ENCODE measurements at places on chromosomes 1 and 21.

- DNase-seq: no peak
Measured at GRCh38 chr1:41943717-41944116, 25.0 kb upstream of the HIVEP3 start.

GRCh38 chr1:220300442-220301121 lies 28.3 kb upstream of the RAB3GAP2 start:
- DNase-seq: peak; percentile 73

DNA sequence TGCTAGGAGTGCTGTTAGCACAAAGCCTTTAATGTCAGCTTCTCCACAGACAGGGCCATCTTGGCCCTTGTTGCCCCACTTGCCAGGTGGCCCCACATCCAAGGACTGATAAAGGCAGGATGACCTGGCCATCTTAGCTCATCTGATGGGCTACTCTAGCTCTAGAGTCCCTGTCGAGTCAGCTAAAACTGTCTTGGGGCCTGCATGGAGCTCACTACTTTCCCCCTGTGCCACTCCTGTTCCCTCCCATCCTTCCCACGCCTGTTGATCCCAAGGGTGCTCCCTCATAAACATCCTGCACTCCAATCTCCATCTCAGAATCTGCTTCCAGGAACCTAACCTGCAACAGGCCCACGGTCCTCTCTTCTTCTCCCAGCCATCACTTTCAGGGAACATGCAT lies 652 bp upstream of the GPX7 start:
- DNase-seq: no peak

- no peak for DNase-seq
Measured at GRCh38 chr1:44862829-44863401, 19.9 kb upstream of the PTCH2 start.

DNA sequence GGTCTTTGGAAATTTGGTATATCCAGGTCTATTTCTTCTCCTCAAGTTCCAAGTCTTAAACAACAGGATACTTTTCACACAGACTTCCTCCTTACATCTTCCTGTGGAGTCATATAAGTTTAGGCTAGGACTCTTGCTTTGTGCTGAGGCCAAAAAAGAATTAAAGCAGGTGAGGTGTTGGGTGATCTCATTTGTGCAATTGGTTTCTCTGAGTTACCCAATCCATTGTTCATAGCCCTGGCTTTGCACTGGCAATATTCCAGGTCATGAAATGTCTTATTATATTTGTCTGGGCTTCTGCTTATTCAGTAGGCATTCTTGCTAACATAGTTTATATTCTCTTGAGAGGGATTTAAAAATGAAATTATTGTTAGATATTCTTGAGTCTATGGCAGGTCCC lies 14.1 kb upstream of the KIAA0040 start:
- DNase-seq: no peak

- no peak for DNase-seq
Measured at GRCh38 chr1:119266386-119266785, 102.2 kb upstream of the HAO2 start.

DNA sequence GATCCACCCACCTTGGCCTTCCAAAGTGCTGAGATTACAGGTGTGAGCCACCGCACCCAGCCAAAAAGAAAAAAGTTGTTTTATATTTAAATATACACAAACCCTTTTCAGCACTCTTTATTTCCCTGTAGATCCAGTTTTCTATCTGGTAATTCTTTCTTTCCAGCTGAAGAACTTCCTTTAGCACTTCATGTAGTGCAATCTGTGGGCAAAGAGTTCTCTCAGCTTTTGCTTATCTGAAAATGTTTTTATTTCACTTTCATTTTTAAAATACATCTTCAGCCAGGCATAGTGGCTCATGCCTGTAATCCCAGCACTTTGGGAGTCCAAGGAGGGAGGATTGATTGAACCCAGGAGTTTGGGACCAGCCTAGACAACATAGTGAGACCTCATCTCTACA lies 28.5 kb upstream of the HYI start:
- DNase-seq: no peak

DNA sequence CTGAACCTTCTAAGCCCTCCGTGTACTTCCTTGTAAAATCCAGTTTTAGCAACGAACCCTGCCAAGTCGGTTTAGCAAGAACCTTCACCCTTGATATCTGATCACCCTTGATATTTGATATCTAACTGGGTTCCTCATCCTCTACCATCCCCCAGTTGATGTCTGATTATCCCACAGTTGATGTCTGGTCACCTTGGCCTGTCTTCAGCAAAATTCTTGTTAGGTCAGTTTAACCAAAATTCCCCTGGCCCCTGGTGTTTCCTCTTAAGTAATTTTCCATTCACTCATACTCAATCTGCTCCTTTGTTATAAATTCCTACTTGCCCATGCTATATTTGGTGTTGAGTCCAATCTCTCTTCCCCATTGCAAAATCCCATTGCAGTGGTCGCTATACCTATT lies 114.5 kb upstream of the ZNHIT6 start:
- DNase-seq: no peak

DNA sequence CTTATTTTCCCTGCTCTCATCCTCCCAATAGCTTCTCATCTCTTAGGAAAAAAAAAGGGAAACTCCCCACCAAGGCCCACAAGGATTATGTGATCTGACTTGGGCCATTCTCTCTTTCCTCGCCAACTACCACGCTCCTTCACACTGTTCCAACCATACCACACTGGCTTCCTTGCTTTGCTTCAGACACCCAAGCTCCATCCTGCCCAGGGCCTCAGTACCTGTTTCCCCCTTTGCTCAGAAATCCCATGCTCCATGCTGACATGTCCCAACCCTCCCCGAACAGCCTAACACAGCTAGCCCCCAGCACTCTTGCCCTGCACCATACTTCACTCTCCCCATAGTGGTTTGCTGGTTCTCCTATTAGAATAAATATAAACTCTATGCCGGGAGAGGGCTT lies 39.2 kb downstream of the MAB21L3 start:
- DNase-seq: no peak

DNA sequence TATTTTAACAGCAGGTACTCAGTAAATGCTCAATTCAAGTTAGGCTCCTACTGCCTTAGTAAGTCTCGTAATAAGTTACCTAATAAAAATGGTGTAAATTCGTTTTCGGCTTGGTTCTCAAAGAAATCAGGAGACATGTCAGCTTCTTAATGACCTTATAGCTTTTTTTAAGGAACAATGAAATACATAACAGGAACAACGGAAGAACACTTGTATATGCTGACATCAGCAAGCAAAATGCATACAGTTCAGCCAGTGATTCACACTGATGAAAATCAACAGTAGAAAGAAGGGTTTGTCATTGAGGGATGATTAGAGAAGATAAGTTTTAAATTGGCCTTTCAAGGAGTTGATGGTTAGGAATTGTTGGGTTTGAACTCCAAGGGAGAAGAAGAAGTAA lies 13.3 kb downstream of the RPTN start:
- DNase-seq: no peak

GRCh38 chr21:28761674-28762356 lies 230.9 kb downstream of the LTN1 start:
- no peak for DNase-seq

DNA sequence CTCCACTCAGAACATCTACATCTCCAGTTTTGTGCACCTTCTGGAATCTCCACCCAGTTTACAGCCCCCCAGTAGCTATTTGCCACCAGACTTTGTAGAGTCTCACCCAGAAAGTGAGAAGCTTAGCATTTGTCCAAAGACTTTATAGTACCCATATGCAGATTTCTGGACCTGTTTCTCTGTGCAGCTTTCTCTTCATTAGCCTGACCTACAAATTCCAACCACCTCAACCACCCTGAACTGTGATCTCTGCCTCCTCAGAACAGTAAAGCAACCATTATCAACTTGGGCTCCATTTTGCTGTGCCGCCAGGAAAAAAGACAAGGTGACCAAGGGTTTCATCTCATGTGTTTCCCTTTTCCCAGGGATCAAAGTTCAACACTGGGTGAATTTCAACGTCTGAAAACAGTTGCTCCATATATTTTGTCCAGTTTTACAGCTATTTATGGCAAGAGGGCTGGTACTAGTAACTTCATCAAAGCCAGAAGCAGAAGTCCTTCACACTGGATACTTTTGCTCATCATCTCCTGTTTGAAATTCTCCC lies 36.5 kb upstream of the DDAH1 start:
- no peak for DNase-seq

- DNase-seq: no peak
Measured at GRCh38 chr21:33162436-33162951, 67.2 kb upstream of the IFNAR2 start.
